Activated naive CD4-positive, alpha-beta T cell treated with anti-CD3 and anti-CD28 coated beads, Interleukin-2, amount 10 ng/mL, durations not matched to agents 7 days and 5 days (primary cell): ENCODE measurements at places on chromosomes 3 and 15.

DNA sequence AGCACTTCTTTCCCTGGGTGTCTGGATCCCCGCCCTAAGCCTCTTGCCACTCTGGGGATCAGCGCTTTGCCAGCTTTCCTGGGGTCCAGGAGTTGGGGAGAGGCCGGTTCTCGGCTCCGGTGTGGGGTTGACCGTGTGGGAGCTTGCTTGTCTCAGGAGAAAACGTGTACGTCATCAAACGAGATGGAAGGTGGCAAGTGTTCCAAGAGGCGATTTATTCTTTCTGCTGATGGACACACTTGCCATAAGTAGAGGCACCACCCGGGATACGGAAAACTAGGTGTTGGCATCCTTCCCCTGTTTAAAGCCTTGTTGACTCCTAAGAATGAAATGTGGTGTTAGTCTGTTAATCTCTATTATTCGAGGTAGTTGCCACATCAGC is 295 bp downstream of the ZWILCH start:
- H3K4me1 ChIP-seq, result peaks cover 61% of the 10 kb centered on the region
- DNase-seq, result no peak

DNA sequence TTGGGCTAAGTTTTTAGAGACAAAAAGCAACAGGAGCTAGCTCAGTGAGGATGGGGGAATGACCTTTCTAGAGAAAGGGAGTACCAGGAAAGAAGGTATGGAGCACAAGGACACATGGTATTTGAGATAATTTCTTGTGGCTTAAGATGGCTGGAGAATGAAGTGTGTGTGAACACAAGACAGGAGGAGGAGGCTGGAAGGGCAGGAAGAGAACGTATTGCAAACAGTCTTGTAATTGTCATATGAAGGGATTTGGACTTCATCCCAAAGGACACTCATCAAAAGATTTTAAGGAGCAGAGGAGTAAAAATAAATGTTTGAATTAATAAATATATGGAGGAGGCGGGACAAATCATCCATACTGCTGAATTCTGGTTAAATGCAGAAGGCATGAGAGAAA is 268.6 kb upstream of the NR2E3 start:
- H3K4me1 ChIP-seq, result no peaks in the 10 kb centered on the region
- H3K36me3 ChIP-seq, result no peaks in the 10 kb centered on the region
- no peak overlapping the region for H3K27ac ChIP-seq
- no peak overlapping the region for H3K4me3 ChIP-seq
- DNase-seq, result no peak

GRCh38 chr3:48429317-48429959 is 448 bp downstream of the PLXNB1 start:
- peaks cover 42% of the 10 kb centered on the region for H3K27me3 ChIP-seq
- H3K36me3 ChIP-seq, result peaks cover 11% of the 10 kb centered on the region
- peaks cover 19% of the 10 kb centered on the region for H3K4me1 ChIP-seq
- no peak overlapping the region for H3K27ac ChIP-seq
- peak; percentile 74 for DNase-seq
- H3K4me3 ChIP-seq, result peak overlapping the region; percentile 74

DNA sequence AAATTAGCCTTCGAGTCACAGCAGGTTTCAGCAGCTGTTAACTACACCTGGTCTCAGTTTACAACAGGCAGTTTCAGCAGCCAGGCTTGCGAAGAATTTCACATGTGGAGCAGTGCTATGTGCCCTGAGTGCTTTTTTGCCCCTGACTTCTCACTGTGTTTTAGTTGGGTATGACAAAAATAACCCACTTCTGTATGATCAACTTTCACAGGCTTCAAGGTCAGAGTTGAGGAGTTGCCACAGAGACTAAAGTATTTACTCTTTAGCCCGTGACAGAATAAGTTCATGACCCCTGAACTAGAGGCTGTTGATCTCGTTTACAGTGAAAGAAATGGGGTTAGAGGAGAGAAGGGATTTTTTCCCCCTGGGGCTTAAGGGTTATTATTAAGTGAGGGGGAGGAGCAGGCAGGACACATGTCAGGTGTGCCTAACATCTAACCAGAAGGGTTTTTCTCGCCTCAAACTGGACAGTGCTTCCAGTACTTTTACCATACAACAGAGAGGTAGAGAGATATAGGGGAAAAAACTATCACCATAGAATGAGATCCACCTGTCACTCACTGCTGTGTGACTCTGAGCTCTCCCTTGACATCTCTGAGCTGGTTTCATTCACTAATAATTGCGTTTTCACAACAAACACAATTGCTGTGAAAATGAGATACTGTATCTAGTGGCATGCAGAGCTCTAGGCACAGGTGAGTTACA is 14.0 kb upstream of the TOPBP1 start:
- peaks cover 3% of the 10 kb centered on the region for H3K4me1 ChIP-seq
- H3K27ac ChIP-seq, result no peak overlapping the region
- H3K4me3 ChIP-seq, result no peak overlapping the region
- H3K36me3 ChIP-seq, result no peaks in the 10 kb centered on the region
- DNase-seq, result no peak

DNA sequence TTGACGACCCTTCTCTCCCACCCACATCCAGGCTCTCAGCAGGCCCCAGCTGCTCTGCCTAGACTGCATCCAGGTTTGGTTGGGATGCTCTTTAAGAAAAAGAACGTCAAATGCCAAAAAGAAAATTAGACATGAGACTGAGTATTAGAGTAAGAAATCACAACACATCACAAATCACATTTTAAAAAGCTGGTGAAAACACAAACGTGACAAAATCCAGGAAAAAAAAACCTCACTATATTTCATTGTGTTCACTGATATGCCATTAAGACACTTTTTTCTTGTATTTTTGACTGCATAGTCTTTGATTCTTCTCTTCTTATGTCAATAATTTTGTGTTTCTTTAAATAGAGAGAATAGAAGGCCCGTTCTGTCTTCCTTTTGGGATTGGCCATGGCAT is 243.7 kb downstream of the TLE3 start:
- no peak for DNase-seq
- H3K4me1 ChIP-seq, result peaks cover 16% of the 10 kb centered on the region
- H3K4me3 ChIP-seq, result no peak overlapping the region
- no peaks in the 10 kb centered on the region for H3K36me3 ChIP-seq
- H3K27ac ChIP-seq, result no peak overlapping the region

DNA sequence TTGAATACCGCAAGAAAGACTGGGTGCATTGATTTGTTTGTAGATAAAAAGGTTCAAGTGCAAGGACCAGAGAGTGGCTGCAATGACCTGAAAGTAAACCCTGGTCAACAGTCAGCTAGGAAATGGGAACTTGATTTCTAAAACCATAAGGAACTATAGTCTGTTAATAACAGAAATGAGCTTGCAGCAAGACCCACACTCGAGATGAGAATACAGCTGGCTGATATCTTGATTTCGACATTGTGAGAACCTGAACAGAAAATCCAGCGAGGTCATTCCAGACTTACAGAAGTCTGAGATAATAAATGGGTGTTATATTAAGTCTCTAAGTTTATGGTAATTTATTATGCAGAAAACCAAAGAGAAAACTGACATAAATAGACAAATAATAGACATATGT is 177.3 kb downstream of the NFKBIZ start:
- H3K27me3 ChIP-seq, result peaks cover 3% of the 10 kb centered on the region
- H3K36me3 ChIP-seq, result no peaks in the 10 kb centered on the region
- no peak overlapping the region for H3K27ac ChIP-seq
- no peak overlapping the region for H3K4me3 ChIP-seq
- DNase-seq, result no peak

DNA sequence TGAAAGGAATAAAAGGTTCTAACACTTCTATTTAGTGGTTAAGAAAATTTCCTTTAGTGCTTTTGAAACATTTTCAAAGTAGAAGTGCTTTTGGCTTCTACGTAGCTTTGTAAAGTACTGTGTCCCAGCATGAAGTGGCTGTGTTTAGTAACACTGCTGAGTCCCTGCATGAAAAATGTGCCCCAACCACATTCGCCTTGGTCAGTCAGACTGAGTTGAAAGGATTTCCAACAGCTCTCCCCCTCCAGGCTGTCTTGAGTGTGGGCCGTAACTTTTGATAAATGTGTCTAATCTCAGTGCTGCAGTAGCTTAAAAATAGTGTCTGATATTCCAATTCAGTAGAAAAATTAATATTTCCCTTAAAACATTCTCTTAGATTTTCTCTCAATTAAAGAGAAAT is 115.0 kb downstream of the NR1D2 start:
- H3K4me1 ChIP-seq, result no peaks in the 10 kb centered on the region
- no peak for DNase-seq

- no peaks in the 10 kb centered on the region for H3K27me3 ChIP-seq
- peak overlapping the region; percentile 88 for H3K27ac ChIP-seq
- H3K4me1 ChIP-seq, result peaks cover 32% of the 10 kb centered on the region
- DNase-seq, result no peak
- no peak overlapping the region for H3K4me3 ChIP-seq
These were observed 50.1 kb downstream of the LYSMD4 start for GRCh38 chr15:99683000-99683670.

DNA sequence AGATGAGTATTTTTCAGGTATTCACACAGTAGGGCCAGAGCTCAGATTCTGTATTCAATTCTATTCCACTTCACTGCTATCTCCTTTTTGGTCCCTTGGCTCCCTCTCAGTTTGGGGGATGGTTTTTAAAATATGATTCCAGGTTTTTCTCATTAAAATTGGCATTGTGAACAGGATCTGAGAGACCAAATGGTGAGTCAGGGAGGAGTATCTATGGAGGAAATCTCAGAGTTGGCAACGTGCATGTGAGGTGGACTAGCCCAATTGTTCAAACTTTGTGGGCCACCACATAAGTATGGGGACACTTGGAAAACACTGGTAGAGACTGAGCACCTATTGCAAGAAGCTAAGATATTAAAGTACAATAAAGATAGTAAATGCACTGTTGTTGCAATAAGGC is 53.9 kb upstream of the TTC14 start:
- H3K4me1 ChIP-seq, result no peaks in the 10 kb centered on the region
- H3K27ac ChIP-seq, result no peak overlapping the region
- H3K4me3 ChIP-seq, result no peak overlapping the region
- H3K27me3 ChIP-seq, result no peaks in the 10 kb centered on the region

- H3K27ac ChIP-seq, result no peak overlapping the region
- H3K4me3 ChIP-seq, result no peak overlapping the region
- H3K27me3 ChIP-seq, result peaks cover 7% of the 10 kb centered on the region
- H3K4me1 ChIP-seq, result no peaks in the 10 kb centered on the region
- DNase-seq, result no peak
- no peaks in the 10 kb centered on the region for H3K36me3 ChIP-seq
These were observed 67.6 kb upstream of the NTRK3 start for GRCh38 chr15:88323976-88324740.

GRCh38 chr15:95822961-95823360 is 507.5 kb upstream of the NR2F2 start:
- peaks cover 8% of the 10 kb centered on the region for H3K27me3 ChIP-seq
- H3K27ac ChIP-seq, result no peak overlapping the region
- no peaks in the 10 kb centered on the region for H3K36me3 ChIP-seq
- no peak for DNase-seq
- H3K4me3 ChIP-seq, result no peak overlapping the region
- no peaks in the 10 kb centered on the region for H3K4me1 ChIP-seq

DNA sequence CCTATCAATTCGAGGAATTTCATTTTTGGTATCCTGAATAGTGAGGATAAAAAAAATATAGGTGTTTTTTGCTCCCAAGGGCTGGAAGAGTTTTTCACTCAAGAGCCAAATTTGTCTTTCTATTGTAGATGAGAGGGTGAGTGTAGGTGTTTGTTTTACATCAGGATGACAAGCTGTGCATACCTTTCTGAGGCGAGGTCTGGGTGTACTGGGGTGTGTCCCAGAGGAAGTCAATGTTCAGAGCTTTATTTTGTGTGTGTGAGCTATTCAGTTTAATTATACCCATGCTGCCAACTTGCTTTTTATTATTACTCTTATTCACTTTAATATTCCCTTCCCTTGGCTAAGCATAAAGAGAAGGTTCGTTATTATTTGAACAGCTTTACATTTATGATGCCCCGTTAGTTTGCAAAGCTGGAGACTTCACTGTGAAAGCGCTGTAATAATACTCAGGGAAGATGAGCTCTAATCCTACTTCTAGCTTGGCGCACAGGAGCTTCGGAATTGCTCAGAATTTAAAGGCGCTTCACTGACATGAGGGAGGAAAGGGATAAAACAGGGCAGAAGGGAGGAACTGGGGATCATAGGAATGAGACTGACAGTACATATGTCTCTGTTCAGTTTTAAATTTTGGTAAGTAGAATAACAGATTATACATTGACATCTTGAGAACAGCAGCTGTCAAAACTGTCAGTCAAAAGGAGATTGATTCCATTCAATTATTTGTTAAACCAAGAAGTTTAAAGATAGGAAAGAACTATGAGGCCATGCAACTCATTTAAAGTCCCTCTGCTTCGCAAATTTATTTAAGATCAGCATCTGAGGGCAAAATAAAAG is 117.7 kb upstream of the TP63 start:
- no peaks in the 10 kb centered on the region for H3K27me3 ChIP-seq
- H3K36me3 ChIP-seq, result no peaks in the 10 kb centered on the region
- no peak overlapping the region for H3K4me3 ChIP-seq
- no peaks in the 10 kb centered on the region for H3K4me1 ChIP-seq

DNA sequence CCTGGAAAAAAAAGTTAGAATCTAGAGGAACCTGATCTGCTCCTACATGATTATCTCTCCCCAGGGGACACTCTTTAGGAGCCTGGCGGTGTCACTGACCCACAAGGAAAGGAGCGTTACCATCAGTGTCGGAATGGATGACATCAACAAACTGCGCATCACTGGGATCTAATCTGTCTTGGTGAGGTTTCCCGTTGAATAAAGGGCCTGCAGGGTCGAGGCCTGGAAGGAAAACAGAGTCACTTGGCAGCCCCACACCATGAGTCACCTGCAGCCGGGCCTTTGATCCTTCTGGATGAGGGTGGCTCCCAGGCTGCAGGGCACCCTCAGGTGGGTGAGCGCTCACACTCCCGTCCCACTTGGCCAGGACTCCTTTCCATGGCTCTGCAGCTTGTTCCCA is 25.0 kb downstream of the LIPH start:
- H3K36me3 ChIP-seq, result no peaks in the 10 kb centered on the region
- H3K27me3 ChIP-seq, result peaks cover 25% of the 10 kb centered on the region
- H3K27ac ChIP-seq, result no peak overlapping the region
- DNase-seq, result no peak
- no peak overlapping the region for H3K4me3 ChIP-seq

DNA sequence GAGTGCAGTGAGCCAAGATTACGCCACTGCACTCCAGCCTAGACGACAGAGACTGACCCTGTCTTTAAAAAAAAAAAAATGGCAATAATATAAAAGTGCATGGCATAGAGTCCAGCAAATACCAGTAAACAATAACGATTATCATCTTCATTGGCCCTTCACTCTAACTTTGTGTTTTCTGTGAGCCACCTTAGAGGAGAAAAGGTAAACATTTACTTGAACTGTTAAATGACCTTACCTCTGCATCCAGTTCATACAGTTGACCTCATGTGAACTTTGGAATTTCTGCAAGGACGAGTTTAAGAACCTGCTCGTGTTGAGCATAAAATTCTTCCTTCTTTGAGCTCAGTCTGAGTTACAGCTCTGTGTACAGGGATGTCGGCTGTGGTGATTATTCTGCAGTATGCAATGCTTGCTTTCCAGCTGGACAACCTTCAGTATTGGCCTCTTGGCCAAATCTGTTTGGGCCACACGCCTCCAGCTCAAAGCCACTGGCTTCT is 56.6 kb downstream of the RLBP1 start:
- H3K27me3 ChIP-seq, result no peaks in the 10 kb centered on the region
- H3K27ac ChIP-seq, result no peak overlapping the region
- peaks cover 6% of the 10 kb centered on the region for H3K36me3 ChIP-seq
- no peak overlapping the region for H3K4me3 ChIP-seq
- H3K4me1 ChIP-seq, result peaks cover 11% of the 10 kb centered on the region

GRCh38 chr3:141178026-141178425 is 53.6 kb upstream of the PXYLP1 start:
- no peaks in the 10 kb centered on the region for H3K4me1 ChIP-seq
- no peak for DNase-seq
- H3K27me3 ChIP-seq, result peaks cover 18% of the 10 kb centered on the region
- H3K4me3 ChIP-seq, result no peak overlapping the region
- H3K27ac ChIP-seq, result no peak overlapping the region
